ENCODE measurements at places on chromosomes 7 and 10. TPM values are rescaled to one million over a fixed set of nuclear protein-coding genes. Genes with fewer than 3 reads are reported as not detected.
A peak's percentile ranks its signal among the peaks of the same experiment; 100 is the strongest.

DNA sequence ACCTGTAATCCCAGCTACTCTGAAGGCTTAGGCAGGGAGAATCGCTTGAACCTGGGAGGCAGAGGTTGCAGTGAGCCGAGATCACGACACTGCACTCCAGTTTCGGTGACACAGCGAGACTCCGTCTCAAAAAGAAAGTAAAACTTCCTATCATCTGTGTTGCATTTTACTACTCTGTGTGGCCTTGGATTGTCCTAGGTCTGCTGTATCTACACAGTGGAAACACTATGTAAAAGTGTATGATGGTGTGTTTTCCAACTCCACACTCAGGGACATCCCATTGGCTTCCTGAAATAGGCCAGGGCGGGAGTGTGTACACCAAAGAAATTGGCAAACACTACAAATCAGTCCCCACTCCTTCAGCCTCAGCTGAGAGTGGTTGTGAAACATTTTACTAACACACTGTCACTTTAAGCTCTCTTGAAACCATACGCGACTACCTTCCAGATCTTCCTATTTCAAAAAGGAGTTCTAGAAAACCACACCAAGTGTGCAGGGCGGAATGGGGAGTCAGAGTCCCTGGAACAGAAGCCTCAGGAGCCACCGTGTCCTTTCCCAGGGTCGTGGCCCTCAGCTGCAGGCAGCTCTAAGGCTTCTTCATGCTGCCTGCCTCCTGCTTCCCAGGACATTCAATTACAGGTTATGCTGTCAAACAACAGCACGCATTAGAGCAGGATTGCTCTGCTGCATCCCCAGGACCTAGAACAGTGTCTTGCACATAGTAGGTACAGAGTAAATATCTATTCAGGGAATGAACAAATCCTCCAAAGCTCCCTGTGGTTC lies 275.4 kb downstream of the PARD3 start:
- peaks cover 12% of the 10 kb centered on the region for H3K4me1 ChIP-seq
- H3K36me3 ChIP-seq: no peaks in the 10 kb centered on the region
- H3K27ac ChIP-seq: peak overlapping the region; percentile 32
- no peaks in the 10 kb centered on the region for H3K27me3 ChIP-seq
- no peak overlapping the region for H3K4me3 ChIP-seq

DNA sequence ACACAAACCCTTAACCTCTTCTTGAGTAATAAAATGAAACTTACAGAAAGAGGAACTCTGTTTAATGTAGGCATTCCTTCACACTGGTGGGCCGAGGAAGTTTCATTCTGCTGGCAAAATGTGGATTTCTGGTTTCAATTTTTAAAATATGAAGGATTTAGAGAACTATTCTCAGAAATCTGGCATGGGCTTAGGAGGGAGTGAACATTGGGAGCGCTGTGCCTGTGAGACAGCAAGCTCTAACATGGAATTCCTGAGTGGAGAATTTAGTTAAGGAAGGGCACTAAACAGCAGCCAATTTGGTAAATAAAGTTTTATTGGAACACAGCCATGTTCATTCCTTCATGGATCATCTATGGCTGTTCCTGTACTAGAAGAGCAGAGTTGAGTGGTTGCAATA lies 751.8 kb upstream of the IGFBP3 start:
- no peaks in the 10 kb centered on the region for H3K4me1 ChIP-seq
- no peaks in the 10 kb centered on the region for H3K36me3 ChIP-seq
- H3K27me3 ChIP-seq: no peaks in the 10 kb centered on the region
- no peak for DNase-seq

Gene FAM237B
- total RNA-seq: not detected

GRCh38 chr10:118504467-118505205 lies 90.8 kb downstream of the PRLHR start:
- no peak overlapping the region for H3K27ac ChIP-seq
- no peak for DNase-seq
- no peak overlapping the region for H3K4me3 ChIP-seq
- peaks cover 3% of the 10 kb centered on the region for H3K4me1 ChIP-seq
- peaks cover 11% of the 10 kb centered on the region for H3K27me3 ChIP-seq

DNA sequence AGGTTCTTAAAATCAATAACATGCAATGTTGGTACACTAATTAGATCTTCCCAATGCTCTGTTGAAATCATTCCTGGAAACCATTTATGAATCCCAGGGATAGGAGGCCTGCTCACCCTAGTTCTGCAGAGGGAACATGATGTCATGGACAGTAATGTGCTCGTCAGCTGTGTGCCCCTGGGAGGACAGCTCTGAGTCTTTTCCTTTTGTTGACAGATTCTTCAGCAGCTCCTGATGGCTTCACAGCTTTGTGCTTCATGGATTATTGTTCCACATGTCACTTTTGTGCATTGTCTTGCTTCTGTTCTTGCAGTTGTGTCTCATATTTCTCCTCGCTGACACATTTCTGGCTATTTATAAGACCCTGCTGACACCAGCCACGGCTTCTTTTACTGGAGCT lies 367.5 kb downstream of the CCSER2 start:
- DNase-seq: no peak
- H3K4me1 ChIP-seq: no peaks in the 10 kb centered on the region
- H3K4me3 ChIP-seq: no peak overlapping the region

All from activated CD8-positive, alpha-beta memory T cell treated with anti-CD3 and anti-CD28 coated beads, Interleukin-2, amount 10 ng/mL, durations not matched to agents 7 days and 5 days (primary cell).